Neural progenitor cell (in vitro differentiated cells): ENCODE measurements at places on chromosomes 5 and 9. TPM values are rescaled to one million over a fixed set of nuclear protein-coding genes. Genes with fewer than 3 reads are reported as not detected.

DNA sequence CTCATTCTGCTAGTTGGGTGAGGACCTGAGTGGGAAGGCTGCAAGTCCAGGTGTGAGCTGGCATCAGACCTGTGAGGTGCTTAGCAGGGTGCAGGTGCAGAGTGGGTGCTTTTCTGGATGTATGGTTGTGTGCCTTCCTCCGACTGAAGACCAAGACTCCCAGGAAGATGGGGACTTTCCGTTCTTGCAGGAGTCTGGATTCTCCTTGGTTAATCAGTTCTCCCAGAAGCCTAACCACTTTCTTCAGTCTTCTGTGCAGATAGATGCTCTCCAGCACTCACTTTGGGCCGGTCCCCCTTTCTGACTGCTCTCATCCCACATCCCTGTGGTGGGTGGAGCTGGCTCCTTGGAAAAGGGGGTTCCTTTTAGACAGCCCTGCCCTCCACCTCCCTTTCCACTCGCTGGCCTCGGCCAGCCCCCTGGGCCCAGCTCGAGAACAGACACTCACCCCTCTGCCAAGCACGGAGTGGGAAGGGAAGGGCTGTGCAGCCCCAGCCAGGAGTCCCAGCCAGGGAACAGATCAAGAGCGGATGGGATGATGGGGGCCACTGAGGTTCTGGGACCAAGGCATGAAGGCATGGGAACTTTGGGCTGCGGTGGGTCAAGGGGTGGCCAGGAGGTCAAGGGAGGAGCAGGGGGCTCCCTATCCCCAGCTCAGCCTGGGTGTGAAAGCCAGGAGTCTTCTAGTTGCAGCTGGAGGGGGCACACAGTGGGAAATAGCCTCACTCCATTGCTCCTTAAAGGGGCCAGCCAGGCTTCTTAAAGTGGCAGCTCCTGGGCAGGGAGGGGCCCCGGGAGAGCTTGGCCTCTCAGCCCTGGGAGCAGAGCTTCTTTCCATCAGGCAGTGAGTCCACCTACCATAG, 62.4 kb downstream of the FGF18 start:
- no peaks in the 10 kb centered on the region for H3K36me3 ChIP-seq
- no peaks in the 10 kb centered on the region for H3K27me3 ChIP-seq
- no peak overlapping the region for H3K27ac ChIP-seq
- H3K4me1 ChIP-seq: peaks cover 18% of the 10 kb centered on the region

Gene GLRA1
- total RNA-seq: not detected in 2 replicates

Gene DND1
- 0.37 and 1.1 TPM in 2 replicates for total RNA-seq

DNA sequence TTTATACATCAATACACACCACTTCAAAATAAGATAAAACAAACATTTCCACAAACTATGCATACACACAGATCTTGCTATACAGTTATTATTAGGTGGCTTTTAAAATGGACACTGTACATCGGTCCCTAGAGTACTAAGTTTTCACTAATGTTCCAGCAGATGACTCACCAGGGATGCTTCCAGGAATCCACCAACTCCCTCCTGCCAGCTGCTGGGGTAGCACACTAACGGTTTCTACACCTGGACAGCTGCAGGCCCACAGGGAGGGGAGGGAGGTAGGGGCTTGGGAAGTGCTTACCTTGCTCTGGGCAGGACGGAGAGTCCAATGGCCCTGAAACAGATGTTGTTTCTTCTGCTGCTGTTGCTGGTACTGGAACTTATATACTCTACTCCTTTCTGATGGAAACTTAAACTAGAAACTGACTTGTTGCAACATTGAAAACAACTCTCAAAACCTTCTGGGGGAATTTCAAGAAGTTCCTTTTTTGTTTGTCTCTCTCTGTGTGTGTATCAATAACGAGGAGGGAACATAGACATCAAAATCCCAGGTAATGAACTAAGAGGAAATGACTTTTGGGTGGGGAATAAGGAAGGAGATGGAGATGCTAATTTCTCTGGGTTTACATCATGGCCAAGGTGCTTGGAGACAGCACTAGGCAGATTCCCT, at the start of gene IL12B:
Gene IL12B, minus strand, starts transcription at position 357 of the 670 bp plus-strand sequence. CDS start 3,705 bp downstream, outside the sequence.
- peaks cover 7% of the 10 kb centered on the region for H3K4me1 ChIP-seq
- H3K27me3 ChIP-seq: peaks cover 27% of the 10 kb centered on the region
- H3K36me3 ChIP-seq: no peaks in the 10 kb centered on the region

GRCh38 chr5:160520609-160521391, 99.1 kb downstream of the PTTG1 start:
- no peaks in the 10 kb centered on the region for H3K27me3 ChIP-seq
- no peak overlapping the region for H3K27ac ChIP-seq
- DNase-seq: no peak
- H3K36me3 ChIP-seq: no peaks in the 10 kb centered on the region
- H3K4me1 ChIP-seq: no peaks in the 10 kb centered on the region
- H3K4me3 ChIP-seq: no peak overlapping the region

- H3K36me3 ChIP-seq: no peaks in the 10 kb centered on the region
- no peak overlapping the region for H3K4me3 ChIP-seq
- H3K4me1 ChIP-seq: no peaks in the 10 kb centered on the region
- H3K27ac ChIP-seq: no peak overlapping the region
- no peak for DNase-seq
These were observed 421.6 kb upstream of the SGCD start for GRCh38 chr5:155905364-155905763.

- DNase-seq: no peak
- H3K36me3 ChIP-seq: no peaks in the 10 kb centered on the region
- no peaks in the 10 kb centered on the region for H3K27me3 ChIP-seq
- no peak overlapping the region for H3K4me3 ChIP-seq
These were observed 813.8 kb upstream of the DMAC1 start for GRCh38 chr9:8613346-8613825.

Gene CCDC183
- 0.84 and 2.1 TPM in 2 replicates for total RNA-seq

Gene ANKRD31
- 0.74 and 0.75 TPM in 2 replicates for total RNA-seq

- H3K4me3 ChIP-seq: peak overlapping the region; percentile 75
- peaks cover 16% of the 10 kb centered on the region for H3K4me1 ChIP-seq
- no peak overlapping the region for H3K27ac ChIP-seq
- DNase-seq: peak; percentile 85
- H3K27me3 ChIP-seq: peaks cover 80% of the 10 kb centered on the region
- H3K36me3 ChIP-seq: no peaks in the 10 kb centered on the region
These were observed 607 bp downstream of the PCSK1 start for GRCh38 chr5:96432216-96433065.

DNA sequence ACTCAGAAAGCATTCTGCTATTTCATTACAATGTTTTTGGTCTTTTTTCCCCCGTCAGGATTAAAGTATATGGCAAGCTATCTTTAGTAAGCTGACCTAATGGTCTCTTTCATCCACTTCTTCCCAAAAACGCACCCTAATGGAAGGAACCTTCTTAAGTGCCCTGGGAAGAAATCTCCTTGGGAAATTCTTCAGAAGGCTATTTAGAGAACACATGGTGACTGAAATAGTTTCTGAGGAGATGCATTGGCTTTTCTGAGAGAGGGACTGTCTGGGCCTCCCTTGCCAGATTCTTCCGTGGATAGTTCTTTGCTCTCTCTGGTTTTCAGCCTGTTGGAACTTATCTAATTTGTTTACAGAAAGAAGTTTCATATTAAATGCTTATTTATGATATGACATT, 524.1 kb upstream of the MEF2C start:
- H3K36me3 ChIP-seq: no peaks in the 10 kb centered on the region
- DNase-seq: no peak
- no peak overlapping the region for H3K4me3 ChIP-seq

- H3K4me1 ChIP-seq: no peaks in the 10 kb centered on the region
- H3K4me3 ChIP-seq: no peak overlapping the region
- no peak overlapping the region for H3K27ac ChIP-seq
These were observed 29.4 kb downstream of the ABITRAM start for GRCh38 chr9:108963459-108964143.

GRCh38 chr5:79008362-79008761, 23.3 kb upstream of the ARSB start:
- no peak overlapping the region for H3K4me3 ChIP-seq
- H3K36me3 ChIP-seq: no peaks in the 10 kb centered on the region
- no peak for DNase-seq
- H3K4me1 ChIP-seq: no peaks in the 10 kb centered on the region
- H3K27me3 ChIP-seq: no peaks in the 10 kb centered on the region

- H3K4me1 ChIP-seq: peaks cover 15% of the 10 kb centered on the region
- H3K36me3 ChIP-seq: no peaks in the 10 kb centered on the region
- no peaks in the 10 kb centered on the region for H3K27me3 ChIP-seq
- DNase-seq: no peak
- H3K27ac ChIP-seq: no peak overlapping the region
- no peak overlapping the region for H3K4me3 ChIP-seq
These were observed 21.3 kb downstream of the AKNA start for GRCh38 chr9:114366334-114367128.

Gene SLC36A3
- not detected in 2 replicates for total RNA-seq

DNA sequence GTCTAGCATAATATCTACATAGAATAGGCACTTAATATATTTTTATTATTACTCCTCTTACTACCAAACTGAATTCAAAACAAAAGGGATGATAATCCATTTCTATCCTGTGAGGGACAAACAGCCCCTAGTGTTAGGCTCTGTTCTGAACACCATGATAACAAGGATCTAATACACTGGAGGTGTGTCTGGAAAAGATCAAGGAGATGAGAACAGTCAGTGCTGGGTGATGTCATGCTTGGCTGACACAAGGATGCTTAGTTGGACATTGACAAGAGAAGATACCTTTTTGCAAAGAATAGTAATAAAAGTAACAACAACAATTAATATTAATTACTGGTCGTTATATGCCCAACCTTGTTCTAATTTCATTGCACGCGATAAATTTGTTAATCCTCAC, 458.7 kb downstream of the EBF1 start:
- H3K4me3 ChIP-seq: no peak overlapping the region
- H3K27me3 ChIP-seq: no peaks in the 10 kb centered on the region
- no peaks in the 10 kb centered on the region for H3K36me3 ChIP-seq
- no peak for DNase-seq
- H3K4me1 ChIP-seq: peaks cover 9% of the 10 kb centered on the region

- peaks cover 5% of the 10 kb centered on the region for H3K36me3 ChIP-seq
- no peak overlapping the region for H3K27ac ChIP-seq
- DNase-seq: no peak
- no peak overlapping the region for H3K4me3 ChIP-seq
- H3K4me1 ChIP-seq: peaks cover 83% of the 10 kb centered on the region
- H3K27me3 ChIP-seq: no peaks in the 10 kb centered on the region
These were observed 59.9 kb downstream of the EFNA5 start for GRCh38 chr5:107610798-107611197.

Gene RARS1
- total RNA-seq: 116 and 191 TPM in 2 replicates

- H3K4me1 ChIP-seq: no peaks in the 10 kb centered on the region
- no peak overlapping the region for H3K4me3 ChIP-seq
- DNase-seq: no peak
- H3K27ac ChIP-seq: no peak overlapping the region
- H3K27me3 ChIP-seq: no peaks in the 10 kb centered on the region
These were observed 285.6 kb downstream of the ARHGAP26 start for GRCh38 chr5:143055596-143056338.

Gene TICAM2
- total RNA-seq: 0.03 TPM in 1 of 2 replicates, not detected in the other

Gene TMC1
- total RNA-seq: not detected in 2 replicates

DNA sequence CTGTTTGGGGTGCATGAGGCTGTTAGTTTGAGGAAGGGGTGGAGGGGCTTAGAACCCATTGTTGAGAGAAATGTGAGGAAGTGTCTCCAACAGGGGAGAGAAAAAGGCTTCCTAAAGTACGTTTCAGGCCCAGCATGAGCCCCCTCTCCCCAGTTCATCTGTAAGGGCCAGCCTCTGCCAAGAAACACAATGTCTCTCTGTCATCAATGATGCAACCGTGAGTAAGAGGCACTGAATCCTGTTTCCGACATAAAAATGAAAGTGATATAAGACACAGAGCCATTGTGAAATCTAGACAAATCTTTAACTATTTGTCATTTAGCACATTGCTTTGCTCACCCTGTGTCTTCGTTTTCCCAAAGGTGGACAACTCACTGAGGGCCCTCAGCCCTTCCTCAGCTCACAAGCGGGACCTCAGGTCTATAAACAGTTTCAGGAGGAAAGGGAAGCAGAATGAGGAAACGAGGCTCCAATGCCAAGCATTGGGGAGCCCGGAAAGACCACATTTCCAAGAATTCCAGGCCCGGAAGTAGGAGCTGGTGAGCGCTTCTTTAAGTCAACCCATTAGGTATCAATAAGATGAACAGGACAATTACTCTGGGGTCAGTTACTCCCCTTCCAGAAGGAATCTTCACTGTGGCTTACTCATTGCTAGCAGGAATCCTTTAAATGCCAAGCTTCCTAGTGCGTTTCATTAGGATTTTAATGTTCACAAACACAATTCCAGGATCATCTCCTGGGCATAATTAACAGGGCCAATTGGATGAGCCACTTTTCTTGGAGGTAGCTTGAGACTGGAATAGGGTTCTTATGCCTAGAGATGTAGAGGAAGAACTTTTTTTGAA, 59.0 kb upstream of the KLF4 start:
- no peaks in the 10 kb centered on the region for H3K36me3 ChIP-seq
- H3K27ac ChIP-seq: no peak overlapping the region
- H3K27me3 ChIP-seq: no peaks in the 10 kb centered on the region
- no peaks in the 10 kb centered on the region for H3K4me1 ChIP-seq
- no peak overlapping the region for H3K4me3 ChIP-seq

- peaks cover 6% of the 10 kb centered on the region for H3K4me1 ChIP-seq
- H3K27ac ChIP-seq: no peak overlapping the region
- no peak overlapping the region for H3K4me3 ChIP-seq
These were observed 337.8 kb downstream of the DEPDC1B start for GRCh38 chr5:60362158-60362557.

GRCh38 chr9:34125681-34126206, 754 bp downstream of the DCAF12 start:
- DNase-seq: peak; percentile 43
- H3K4me1 ChIP-seq: peaks cover 19% of the 10 kb centered on the region
- H3K4me3 ChIP-seq: peak overlapping the region; percentile 87
- peaks cover 12% of the 10 kb centered on the region for H3K36me3 ChIP-seq

DNA sequence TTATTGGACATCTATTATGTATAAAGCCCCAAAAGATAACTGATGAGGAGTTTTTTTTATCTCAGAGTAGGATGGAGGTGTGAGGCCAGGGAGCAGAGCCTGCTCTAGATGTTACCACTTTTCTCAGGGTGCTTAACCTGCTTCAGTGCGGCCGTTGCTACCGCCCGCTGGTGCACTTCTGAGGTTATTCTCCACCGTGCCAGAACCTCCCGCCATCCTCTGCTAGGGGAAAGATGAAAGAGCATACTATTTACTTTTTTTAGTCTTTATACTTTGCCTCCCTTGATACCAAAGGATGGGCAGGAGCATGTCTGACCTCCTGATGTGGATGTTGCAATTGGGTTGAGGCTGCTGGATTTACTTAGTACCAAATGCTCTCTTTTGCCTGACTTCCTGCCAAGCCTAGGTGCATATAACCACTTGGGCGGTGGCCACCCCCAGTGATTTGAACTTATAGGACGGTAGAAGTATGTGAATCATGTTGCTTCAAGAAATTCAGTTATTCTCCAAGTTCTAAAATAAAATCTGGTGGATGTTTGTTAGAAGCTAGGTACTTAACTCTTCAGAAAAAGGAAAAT, 71.1 kb upstream of the HSPB3 start:
- no peak overlapping the region for H3K27ac ChIP-seq
- no peak overlapping the region for H3K4me3 ChIP-seq
- no peak for DNase-seq
- no peaks in the 10 kb centered on the region for H3K4me1 ChIP-seq
- H3K36me3 ChIP-seq: no peaks in the 10 kb centered on the region
